ENCODE measurements at places on chromosomes 2 and 18.

DNA sequence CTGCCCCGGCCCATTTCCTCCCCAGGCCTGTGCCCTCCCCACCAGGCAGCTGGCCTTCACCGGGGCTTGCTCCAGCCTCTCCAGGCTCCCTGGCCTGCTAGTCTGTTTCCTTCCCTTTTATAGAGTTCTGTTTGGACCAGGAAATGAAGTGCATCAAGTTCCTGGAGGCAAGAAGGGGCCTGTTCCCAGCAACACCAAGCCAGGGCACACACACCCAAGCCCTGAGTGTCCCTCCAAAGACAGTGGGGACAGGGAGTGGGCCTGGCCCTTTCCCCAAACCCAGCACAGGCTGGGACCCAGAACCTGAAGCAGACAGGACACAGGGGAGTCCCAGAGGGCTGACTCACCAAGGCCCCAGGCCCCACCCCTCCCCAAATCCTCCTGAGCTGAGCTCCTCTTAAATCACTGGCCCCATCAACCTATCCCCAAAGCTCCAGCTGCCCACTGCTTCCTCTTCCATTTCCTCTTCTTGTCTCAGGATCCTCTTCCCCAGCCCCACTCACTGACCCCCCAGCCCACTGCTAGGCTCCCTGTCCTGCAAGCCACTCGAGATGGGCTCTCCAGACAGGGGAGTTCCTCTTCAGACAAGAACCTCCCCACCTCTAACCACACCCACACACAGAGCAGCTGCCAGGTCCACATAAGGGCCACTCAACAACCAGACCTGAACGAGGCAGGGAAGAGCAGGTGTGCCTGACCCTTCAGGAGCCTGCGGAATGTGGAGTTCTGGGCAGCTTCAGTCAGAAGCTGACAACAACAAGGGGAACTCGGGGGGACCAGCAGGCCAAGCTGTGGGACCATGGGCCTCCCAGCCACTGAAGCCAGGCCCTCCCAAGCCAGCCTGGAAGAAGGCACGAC is 74.2 kb downstream of the TNS1 start:
- no peak for DNase-seq

- DNase-seq: no peak
Observed at GRCh38 chr2:169478339-169478738, 955 bp upstream of the BBS5 start.

DNA sequence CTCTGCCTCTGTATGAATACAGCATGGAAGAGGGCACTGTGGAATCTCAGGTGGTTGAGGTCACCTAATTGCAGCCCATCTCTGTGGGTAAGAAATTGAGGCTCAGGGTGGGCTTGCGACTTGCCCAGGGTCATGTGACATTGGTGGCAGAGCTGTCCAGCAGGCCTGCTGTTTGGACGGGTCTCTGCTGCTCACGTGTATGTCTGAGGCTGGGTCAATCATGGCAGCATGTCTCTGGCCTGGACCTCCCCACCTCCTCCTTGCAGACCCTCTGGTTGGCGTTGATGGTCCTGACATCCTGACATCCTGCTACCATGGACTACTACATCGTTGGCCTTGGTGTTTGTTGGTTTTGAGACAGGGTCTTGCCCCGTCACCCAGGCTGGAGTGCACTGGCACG is 64.3 kb upstream of the HPCAL1 start:
- no peak for DNase-seq

- peak; percentile 61 for DNase-seq
Observed at GRCh38 chr2:97718051-97718882, 4.9 kb downstream of the ZAP70 start.

DNA sequence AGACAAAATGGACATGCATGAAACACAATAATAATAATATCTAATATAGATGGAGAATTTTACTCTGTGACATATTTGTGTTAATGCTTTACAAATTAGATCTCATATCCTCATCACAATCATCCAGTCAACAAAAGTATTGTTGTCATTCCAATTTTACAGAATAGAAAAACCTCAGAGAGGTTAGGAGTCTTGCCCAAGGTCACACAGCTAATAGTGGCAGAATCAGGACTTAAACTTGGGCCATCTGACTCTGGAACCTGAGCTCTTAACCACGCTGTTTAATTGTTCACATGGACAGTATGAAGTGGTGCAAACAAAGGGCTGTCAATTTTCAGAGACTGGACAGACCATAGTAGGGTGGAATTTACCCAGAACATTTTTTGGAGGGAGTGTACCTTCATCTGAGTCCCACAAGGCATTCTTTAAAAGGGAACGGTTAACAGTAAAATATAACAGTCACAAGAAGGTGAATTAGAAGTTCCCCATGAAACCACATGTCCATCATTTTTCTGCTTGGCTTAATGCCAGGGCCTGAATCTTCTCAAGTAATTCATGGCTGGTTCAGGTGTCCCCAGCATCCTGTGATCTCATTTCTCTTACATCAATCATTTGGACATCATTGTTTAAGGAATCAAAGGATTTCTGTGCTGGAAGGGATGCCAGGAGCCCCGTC is 35.4 kb upstream of the CCDC93 start:
- DNase-seq: no peak

- no peak for DNase-seq
Observed at GRCh38 chr2:186653511-186653910, 40.3 kb upstream of the FAM171B start.

GRCh38 chr2:235270956-235271355 is 222.9 kb upstream of the AGAP1 start:
- DNase-seq: no peak

DNA sequence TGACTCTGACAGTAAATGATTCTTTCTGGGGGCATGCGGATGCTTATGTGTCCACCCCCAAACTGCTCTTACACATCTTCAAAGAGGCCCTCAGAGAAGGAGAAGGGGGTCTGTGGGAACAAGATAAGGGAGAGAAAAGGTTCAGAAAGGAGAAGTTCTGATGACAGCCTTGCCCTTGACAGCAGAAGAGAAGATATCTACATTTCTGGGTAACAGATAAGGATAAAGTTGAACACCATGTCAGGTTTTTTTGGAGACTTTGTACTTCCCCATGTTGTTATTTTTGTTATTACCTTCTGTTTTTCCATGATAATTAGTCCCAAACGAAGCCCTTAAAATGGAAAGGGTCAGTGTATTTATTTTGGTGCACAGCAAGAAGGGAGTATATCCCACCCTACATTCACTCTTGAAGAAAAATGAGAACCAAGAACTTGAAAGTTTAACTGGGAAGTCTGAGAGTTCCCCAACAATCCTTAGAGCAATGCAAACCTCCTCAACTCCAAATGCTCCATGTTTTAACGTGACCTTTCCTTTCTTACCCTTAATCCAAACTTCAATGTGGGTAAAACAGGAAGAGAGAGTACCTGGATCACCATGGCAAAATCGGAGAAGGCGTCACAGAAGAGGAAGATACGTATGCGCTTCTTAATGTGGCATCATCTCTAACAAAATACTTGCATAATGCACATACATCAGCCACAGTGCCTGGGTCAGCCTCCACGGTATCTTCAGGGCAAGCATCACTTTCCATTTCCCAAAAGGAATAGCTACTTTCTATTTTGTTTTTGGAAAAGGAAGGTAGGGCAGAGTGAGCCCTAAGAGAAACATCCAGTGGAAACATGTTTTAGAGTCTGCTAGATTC is 264.6 kb upstream of the STON1 start:
- no peak for DNase-seq

DNA sequence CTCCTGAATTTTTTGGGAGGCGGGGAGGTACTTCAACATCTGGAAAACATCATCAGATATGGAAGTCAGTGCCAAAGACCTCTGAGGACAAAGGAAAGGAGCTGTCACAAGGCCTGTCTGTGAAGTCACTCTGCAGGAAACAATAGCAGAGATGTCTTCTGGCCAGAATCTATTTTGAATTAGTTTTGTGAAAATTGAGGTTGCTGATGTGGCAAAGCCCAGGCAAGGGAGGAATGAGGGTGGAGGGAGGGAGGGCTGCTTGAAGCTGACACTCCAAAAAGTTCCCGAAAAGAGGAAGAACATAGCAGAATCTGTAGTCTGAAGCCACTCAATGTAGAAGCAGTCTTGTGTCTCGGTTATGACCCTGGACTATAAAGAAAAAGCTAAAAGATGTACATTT is 151.1 kb upstream of the LHCGR start:
- no peak for DNase-seq

DNA sequence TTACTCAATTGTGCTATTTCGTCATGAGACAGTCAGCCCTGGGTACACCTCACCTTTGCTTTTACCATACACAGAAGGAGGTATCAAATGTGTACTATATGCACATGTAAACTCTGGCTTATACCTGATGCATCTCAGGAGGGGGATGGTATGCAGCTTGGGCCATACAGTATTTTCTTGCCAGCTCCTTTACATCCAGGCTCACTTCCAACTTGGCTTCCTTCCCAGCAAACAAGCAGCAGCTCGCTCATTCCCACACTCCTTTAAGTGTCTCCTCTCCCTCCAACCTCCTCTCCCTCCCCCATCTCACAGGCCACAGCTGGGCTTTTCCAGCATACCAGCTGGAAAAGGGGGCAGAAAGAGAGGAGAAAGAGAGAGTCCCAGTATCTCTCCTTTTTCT is 9.6 kb downstream of the MARCHF4 start:
- DNase-seq: no peak

DNA sequence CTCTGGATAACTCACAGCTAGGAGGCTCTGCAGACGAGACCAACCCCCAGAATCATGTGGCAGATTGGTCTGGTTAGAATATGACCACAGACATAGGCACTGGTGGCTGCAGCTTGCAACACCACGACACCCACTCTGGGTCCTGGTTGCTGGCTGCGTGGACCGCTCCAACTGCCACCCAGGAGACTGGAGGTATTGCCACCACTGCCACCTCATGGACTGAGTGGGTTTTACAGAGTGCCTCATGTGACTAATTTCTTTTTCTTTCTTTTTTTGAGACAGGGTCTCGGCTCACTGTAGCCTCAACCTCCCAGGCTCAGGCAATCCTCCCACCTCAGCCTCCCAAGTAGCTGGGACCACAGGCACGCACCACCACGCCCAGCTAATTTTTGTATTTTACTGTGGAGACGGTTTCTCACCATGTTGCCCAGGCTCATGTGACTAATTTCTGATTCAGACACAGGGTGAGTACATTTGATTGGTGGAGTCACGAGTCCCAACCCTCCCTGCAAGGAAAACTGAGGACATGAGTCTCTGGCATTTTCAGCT is 29.9 kb upstream of the NT5DC4 start:
- no peak for DNase-seq

DNA sequence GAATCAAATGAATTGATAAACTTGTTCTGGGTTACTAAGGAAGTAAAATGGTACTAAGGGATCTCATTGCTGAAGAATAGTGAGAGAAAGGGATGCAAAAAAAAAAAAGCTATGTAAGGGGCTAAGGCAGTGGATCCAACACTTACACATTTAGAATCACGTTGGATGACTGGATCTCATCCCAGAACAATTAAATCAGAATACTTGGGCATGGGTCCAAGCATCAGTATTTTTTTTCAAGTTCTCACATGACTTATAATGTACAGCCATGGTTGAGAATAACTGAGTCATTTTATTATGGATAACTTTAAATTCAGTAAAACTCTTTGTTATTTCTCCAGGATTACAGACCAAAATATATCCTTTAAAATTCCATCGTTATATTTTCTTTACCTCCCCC is 8.5 kb downstream of the DSC1 start:
- DNase-seq: no peak

DNA sequence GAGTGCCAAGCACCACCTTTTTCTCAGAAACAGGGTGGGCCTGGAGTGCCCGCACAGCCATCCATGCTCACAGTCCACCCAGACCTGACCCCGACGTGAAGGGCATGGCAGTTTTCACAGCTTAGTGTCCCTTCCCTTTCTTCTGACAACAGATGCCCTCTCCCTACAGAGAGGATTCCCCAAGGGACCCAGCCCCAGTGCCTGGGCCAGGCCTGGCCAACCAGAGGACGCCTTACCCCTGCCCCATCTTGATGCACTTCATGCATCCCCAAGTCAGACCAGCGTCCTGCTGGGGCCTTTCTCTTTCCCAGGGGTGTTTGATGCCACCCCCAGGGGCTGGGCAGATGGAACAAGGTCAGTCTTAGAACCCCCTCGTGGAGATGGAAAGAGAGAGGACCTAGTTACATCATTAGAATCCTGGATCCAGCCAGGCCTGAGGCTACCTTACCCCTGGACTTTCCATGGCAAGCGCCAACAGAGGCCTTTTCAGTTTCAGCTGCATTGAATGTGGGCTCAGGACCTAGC is 3.8 kb downstream of the ANKMY1 start:
- DNase-seq: no peak

GRCh38 chr2:61268249-61268648 is 106.3 kb downstream of the C2orf74 start:
- no peak for DNase-seq

GRCh38 chr2:156340804-156341451 is 8.4 kb upstream of the NR4A2 start:
- no peak for DNase-seq

GRCh38 chr2:188776634-188777033 is 197.5 kb upstream of the COL3A1 start:
- no peak for DNase-seq

DNA sequence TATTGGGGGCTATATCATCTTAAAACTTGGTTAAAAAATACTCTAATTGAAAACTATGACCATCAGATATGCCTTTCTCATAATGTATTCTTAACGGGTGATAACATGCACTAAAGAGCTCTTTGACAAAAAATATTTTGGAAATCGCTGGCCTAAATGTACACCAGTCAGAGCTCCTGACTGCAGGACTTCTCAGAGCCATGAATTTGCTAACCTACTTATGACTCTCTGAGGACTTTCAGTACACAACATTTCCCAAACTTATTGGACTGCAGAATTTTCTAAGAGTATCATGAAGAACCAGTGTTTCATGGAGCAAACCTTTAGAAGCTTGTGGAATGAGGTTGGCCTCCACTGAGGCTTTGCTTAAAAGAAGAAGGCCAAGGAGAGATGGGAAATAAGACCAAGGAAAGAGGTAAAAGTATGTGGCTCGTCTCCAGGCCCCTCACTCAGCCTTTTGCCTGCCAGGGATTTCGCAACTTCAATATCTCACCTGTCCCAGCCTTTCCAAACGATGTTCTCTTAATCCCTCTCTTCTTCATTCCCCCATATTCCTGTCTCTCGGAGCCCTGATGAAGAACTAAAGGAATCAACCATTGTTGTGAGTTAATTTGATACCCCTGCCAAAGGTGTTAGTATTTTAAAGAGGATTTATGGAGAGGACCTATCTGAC is 88.8 kb upstream of the EPC2 start:
- DNase-seq: no peak

DNA sequence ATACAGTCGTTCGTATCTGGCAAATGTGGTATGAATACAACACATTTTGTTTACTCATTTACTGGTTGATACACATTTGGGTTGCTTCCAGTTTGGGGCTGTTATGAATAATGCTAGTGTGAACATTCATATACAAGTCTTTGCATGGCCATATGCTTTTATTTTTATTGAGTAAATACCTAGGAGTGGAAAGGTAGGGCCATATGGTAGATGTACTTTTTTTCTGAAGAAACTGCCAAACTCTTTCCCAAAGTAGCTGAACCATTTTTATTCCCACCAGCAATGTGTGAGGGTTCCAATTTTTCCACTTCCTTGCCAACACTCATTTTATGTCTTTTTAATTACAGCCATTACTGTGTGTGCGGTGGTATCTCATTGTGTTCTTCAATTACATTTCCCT is 496.2 kb upstream of the NRXN1 start:
- DNase-seq: no peak

GRCh38 chr2:229970406-229970805 is 48.1 kb downstream of the FBXO36 start:
- DNase-seq: no peak

Data from activated CD4-positive, alpha-beta T cell treated with anti-CD3 and anti-CD28 coated beads for 24 hours (primary cell).